Vagina (tissue), 2 donors: ENCODE measurements at places on chromosomes 13 and 19.

GRCh38 chr13:89660752-89661151 lies 1686.7 kb upstream of the MIR17HG start:
- DNase-seq = no peak

DNA sequence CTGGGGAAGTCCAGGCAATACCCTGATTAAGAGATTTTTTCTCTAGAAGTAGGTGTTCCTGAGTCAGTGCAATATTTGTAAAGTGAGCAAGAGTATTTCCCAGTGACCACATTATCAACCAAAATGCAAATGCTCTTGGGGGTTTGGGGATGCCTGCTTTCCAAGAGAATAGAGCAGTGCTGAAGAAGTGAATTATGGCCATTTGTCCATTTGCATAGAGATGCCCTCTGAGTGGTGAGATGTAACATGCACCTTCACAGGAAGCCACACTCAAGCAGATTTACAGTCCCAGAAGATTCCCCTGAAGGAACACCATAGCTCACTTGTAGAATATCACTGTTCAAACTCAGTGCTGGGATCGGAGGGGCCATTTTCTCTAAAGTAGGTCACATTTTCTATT lies 71.8 kb downstream of the TNFSF11 start:
- DNase-seq = no peak

- DNase-seq = no peak
Measured at GRCh38 chr19:15935167-15935702, 906 bp upstream of the CYP4F11 start.

DNA sequence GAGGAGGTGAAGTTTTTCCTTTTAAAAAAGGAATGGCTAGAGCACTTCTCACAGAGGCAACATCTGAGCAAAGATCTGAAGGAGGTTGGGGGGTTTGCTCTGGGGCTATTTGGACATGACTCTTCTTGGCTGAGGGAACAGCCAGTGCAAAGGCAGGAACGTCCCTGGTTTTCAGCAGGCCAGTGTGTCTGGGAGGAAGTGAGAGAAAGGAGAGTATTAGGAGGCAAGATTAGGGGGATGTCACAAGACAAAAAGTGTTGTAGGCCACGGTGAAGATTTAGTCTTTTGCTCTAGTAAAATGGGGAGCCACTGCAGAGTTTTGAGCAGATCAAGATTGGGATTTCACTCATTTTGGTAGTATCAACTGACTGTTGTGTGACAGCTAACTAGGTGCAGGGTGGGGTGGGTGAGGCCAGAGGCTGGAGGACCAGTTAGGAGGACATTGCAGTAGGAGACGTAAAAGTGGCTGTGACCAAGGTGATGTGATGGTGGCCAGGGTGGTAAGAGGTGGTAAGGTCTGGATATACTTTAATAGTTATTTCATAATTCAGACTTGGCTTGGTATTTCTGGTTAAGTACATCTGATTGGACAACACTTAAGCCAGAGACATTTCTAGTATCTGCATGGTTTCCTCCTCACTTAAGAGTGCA lies 40.6 kb downstream of the WDFY2 start:
- DNase-seq = no peak

GRCh38 chr13:35603593-35604285 lies 127.2 kb upstream of the MAB21L1 start:
- no peak for DNase-seq

- DNase-seq = no peak
Measured at GRCh38 chr19:1757468-1758230, 4.3 kb downstream of the ONECUT3 start.

- no peak for DNase-seq
Measured at GRCh38 chr13:88592105-88592504, 920.9 kb downstream of the SLITRK5 start.
